Kidney (tissue), 22 donors: ENCODE measurements at places on chromosomes 3 and 15. TPM values are rescaled to one million over a fixed set of nuclear protein-coding genes. Genes with fewer than 3 reads are reported as not detected.

GRCh38 chr15:29129926-29130325, 139.7 kb downstream of the NSMCE3 start:
- DNase-seq: no peak

GRCh38 chr3:39232859-39233258, 40.5 kb upstream of the XIRP1 start:
- DNase-seq: no peak

DNA sequence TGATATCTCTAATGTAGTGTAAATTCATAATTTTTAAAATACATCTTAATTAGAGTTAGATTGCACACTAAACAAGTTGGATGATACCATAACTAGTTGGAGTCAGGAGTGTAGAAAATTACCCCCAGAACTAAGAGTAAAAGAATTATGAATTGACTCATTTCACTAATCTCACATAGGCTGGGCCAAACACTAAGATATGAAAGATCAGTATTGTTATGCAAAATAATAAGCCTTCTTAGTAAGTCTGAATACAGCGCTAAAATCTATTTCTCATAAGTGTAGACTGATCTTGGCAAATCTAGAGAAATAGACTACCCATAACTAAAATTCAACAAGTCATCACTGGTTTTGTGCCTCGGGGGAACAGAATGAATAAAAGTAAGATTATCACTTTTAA, 979.0 kb downstream of the ROBO1 start:
- no peak for DNase-seq

GRCh38 chr3:62365391-62366125, 7.8 kb downstream of the FEZF2 start:
- no peak for DNase-seq

DNA sequence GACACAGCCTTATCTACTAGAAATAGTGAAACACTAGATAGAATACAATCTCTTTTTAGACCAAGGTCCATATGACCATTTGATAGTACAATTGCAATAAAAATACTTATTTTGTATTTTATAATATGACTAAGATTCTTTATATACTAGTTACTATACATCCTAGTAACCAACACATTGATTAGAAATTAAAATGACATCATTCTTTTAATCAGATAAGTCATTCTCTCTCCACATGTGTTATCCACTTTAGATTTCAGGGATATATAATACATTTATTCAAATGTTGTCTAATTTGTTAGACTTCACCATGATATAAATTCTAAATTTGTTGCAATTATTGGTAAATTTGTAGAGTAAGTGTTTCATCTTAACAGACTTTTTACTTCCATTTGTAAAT, 276.2 kb upstream of the DPH6 start:
- DNase-seq: no peak

GRCh38 chr3:106006571-106006970, 137.8 kb upstream of the CBLB start:
- no peak for DNase-seq

- no peak for DNase-seq
Observed at GRCh38 chr3:66808891-66809594, 189.1 kb upstream of the KBTBD8 start.

GRCh38 chr15:77024273-77025082, 29.6 kb downstream of the PSTPIP1 start:
- DNase-seq: peak; percentile 61

DNA sequence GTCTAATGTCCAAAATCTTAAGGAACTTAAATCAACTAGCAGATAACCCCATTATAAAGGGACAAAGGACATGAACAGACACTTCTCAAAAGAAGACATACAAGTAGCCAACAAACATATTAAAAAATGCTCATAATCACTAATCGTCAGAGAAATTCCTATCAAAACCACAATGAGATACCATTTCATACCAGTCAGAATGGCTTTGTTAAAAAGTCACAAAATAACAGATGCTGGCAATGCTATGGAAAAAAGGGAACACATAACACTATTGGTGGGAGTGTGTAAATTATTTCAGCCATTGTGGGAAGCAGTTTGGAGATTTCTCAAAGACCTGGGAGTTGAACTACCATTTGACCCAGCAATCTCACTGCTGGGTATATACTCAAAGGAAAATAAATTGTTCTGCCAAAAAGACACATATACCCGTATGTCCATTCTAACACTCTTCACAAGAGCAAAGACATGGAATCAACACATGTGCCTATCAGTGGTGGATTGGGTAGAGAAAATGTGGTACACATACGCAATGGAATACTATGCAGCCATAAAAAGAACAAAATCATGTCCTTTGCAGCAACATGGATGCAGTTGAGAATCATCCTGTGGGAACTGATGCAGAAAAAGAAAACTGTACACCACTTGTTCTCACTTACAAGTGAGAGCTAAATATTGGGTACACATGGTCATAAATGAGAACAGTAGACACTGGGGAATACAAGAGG, 78.5 kb downstream of the TCF12 start:
- DNase-seq: no peak

Gene MYO5C
- total RNA-seq: 41.6 TPM

Gene ADAMTSL3
- 23.4 TPM for total RNA-seq

Gene COL8A1
- total RNA-seq: 24.2 TPM

Gene WDR93
- 2.5 TPM for total RNA-seq

Gene SLC38A3
- 1.6 TPM for total RNA-seq

Gene CCR9
- total RNA-seq: 0.22 TPM

Gene RAMAC
- 20.3 TPM for total RNA-seq
